ENCODE measurements at places on chromosomes 3 and 15.

GRCh38 chr15:80411788-80412288 is 7.7 kb downstream of the ARNT2 start:
- no peak for DNase-seq

DNA sequence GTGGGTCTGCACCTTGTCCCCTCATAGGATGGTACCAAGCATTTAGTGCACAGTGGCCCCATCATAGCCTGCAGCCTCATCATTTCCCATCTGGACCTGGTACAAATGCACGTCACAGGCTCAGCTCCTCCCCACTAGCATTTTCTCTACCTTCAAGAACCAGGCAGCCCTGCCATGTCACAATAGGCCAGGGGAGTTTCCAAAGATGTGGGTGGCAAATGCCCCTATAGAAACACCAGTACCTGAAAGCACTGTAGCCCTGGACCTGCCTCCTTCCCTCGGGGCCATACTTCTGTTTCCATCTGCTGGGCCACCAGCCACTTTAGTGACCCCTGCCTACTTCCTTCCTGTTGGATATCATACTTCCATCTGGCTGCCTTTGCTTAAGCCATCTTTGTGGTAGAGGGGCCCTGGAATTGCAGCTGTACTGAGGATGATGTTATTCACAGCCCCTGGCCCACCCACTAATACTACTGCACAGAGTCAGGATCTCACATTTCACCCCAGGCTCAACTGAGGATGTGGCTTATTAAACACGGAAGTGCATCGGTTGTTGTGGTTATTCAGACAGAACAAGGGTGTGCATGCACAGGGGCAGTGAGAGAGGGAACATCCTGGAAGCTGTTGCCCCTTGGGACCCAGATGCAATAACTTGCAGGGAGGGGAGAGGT is 3.8 kb downstream of the TCTA start:
- peak; percentile 39 for DNase-seq

- DNase-seq = no peak
Measured at GRCh38 chr3:9066141-9066540, 102.9 kb upstream of the RAD18 start.

DNA sequence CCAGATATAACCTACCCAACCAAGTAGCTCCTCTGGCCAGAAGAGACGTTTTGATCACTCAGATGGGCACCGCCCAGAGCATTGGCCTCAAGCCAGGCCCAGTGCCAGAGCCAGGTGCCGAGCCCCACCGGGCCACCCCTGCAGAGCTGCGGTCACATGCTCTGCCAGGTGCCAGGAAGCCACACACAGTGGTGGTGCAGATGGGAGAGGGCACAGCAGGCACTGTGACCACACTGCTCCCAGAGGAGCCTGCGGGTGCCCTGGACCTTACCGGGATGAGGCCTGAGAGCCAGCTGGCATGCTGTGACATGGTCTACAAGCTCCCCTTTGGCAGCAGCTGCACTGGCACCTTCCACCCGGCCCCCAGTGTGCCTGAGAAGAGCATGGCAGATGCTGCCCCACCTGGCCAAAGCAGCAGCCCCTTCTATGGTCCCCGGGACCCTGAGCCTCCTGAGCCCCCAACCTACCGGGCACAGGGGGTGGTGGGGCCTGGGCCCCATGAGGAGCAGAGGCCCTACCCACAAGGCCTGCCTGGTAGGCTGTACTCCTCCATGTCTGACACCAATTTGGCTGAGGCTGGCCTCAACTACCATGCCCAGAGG is 19.1 kb upstream of the APEH start:
- DNase-seq = no peak

DNA sequence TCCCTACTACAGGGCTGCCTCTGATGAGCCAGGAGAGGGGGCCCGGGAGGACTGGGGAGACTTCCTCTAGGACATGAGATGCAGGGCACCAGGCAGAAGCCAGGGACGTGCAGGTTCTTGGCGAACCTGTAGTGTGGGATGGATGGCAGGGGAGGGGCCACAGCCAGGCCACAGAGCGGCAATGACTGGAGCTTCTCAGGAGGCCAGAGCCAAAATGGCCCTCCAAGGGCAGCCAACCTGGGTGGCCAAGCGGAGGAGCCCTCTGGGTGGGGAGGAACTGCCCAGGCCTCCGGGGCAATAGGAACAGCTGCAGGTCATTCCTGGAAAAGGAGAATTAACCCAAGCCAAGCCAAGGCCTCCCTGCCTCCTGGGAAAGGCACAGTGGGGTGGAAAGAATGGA is 224.5 kb downstream of the XXYLT1 start:
- DNase-seq = no peak

DNA sequence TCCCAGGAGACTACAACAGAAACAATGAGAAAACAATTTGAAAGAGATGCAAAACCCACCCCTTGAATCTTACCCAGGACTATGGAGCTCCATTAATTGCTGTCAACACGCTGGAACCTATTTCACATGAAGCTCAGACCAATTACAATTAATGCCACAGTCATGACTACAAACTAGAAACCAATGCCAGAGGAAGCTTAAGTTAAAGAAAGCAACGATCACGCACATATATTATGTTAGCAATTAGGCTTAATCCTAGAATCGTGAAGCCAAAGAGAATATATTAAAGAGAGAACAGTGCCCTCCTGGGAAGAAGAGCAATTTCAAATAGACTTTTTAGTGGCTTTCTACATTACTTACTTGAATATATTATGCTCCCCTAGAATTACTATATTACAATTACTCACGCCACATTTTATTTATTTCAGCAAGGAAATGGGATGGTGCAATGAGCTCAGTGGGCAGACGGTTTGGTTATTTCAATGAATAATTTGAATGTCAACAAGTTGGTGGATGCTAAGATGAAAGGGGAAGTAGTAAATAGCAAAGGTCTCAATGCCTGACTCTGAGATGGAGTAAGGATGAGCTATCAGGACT is 125.5 kb downstream of the GREM1 start:
- no peak for DNase-seq

DNA sequence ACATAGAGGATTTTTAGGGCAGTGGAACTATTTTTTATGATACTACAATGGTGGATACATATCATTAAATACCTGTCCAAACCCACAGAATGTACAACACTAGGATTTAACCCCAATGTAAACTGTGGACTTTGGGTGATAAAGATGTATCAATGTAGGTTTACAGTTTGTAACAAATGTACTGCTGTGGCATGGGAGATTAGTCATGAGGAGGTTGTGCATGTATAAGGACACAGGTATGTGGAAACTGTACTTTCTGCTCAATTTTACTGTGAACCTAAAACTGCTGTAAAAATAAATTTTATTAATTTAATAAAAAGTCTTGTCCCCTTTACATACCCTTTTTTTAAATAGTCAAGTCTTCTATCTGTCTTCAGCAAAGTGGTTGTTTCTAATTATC is 322.5 kb upstream of the EPHA3 start:
- no peak for DNase-seq

GRCh38 chr3:152260026-152260425 is 8.7 kb upstream of the MBNL1 start:
- no peak for DNase-seq

DNA sequence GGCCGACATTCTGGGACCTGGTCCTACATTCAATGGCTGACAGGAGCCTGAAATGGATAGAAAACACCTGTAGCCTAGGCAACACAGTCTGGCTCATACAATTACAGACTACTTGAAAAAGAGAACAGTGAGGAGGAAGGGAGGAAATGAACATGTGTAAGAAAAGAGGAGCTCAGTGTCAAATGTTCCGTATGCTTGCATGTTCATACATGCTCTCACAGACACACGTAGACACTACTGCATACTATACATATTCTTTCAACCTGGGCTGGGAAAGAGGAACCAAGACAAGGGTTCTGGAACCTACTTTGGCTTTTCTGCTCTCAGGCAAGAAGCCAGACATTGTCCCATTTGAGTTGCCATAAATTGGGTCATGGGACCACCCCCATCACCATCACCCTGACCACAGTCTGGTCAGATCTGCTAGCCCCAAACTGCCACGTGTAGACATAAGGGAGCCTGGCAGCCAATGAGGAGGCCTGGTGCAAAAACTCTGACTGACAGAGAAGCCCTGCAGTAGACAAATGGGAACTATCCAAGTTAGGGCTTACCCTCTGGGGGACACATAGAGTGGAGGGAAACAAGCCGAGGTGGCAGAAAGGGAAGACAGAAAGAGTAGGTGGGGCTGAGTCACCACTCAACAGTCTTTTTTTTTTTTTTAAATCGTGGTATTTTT is 310.0 kb downstream of the SHQ1 start:
- DNase-seq = no peak

DNA sequence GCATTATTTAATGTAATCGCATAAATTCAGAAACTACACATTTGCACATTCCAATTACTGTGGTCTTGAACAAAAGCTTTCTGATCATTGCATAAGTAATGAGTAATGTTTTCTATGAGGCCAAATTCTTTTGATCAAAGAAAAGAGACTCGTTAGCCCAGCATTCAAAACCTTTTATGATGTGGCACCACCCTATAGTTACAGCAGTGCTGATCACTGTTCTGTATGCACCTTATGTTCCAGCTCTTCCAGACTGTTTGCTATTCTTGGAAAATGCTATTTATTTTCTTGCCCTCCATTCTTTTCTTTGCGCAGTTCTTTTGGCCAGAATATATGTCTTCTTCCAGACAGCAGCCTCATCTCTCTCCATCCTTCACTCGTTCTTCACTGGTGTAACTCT is 42.3 kb downstream of the MAP3K13 start:
- no peak for DNase-seq

DNA sequence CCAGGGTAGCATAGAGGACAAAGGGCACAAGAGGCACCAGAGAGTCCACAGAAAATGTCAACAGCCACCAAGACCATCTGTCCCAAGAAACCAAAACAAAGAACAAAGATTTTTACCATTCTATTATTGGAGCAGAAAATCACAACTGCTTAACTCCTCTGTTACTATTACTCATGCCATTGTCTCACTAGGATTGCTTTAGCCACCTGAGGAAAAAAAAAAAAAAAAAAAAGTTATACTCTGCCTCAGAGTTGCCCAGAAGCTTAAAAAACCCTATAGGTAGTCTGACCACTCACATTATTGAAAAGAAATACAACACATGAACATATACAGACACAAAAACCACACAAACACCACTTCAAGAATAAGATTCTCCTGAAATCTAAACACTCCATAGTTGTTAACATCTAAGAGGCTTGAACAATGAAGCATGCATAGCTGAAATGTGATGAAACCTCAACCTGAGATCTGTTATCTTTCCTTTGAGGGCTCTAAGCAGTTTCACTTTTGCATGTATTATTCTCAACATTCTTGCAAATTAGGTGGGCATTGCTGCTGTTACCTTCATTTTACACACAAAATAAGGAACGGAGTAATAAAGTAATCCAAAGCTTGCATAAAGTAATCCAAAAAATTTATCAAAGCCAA is 85.4 kb downstream of the IGSF11 start:
- no peak for DNase-seq

- no peak for DNase-seq
Measured at GRCh38 chr3:66839508-66839907, 158.6 kb upstream of the KBTBD8 start.

DNA sequence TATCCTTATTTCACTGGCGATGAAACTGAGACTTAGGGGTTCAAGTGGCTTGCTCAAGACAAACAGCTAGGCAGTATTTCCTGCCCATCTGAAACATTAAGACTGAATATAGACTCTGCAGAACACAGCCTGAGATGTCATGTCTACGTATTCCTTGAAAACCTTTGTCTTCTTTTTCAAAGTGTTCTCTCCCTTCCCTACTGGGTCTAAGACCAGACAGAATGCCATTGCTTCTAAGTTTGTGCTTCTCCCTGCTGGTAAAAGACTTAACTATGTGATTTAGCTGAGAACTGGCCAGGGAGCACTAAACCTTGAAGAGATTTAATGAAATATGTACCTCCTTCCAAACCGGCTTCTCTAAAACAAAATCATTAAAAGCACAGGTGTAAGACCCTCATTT is 9.9 kb downstream of the BCL6 start:
- DNase-seq = no peak

DNA sequence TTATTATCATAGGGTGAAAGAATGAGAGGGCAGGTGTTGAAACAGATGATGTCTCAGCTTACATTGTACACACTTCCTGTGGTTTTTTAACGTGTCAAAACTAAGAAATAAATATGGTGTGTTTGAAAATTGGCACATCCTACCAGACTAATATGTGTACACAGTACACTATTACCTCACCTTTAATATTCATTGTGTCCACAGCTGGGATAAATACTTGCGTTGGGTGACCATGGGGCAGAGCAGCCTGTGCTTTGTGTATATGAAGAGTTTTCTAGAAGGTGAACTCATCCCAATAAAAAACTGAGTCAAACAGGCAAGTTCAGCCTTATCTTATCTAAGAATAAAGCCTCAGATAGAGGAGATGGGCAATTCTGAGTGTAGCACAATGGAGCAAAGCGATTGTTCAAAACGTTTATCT is 17.3 kb downstream of the SUCNR1 start:
- no peak for DNase-seq

- DNase-seq = no peak
Measured at GRCh38 chr3:27311400-27311799, 57.8 kb downstream of the NEK10 start.

DNA sequence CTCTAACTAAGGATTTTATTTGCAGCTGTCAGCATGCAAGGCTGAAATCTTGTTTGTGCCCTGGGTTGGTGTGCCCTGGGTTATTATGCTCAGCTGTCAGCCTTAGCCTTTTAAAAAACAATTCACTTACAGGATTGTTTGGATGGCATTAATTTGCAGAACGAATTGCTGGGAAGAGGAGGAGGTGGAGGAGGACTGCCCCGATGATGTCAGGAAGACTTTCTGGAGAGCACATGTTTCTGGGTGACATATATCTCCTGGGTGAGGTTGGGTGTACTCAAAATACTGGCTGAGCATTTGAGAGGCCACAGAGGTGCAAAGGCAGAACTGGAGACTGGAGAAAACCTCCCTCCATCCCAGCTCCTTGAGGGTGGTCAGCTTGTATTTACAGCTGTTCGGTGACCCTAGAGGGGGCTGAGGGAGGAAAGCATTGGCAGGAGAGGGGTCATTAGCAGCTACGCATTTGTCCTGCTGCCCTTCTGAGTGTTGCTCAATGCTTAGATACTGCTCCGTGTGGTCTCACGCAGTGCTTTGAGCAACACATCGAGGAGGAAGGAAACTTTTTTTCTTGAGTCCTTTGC is 59.8 kb upstream of the PSMD6 start:
- DNase-seq = no peak

All from stimulated activated CD4-positive, alpha-beta T cell treated with anti-CD3 and anti-CD28 coated beads, Interleukin-1b, Interleukin-23, amount 100 ng/mL, for 1 hour (primary cell).